ENCODE measurements at places on chromosomes 6 and 20.

- DNase-seq, result no peak
Observed at GRCh38 chr6:29500594-29500993, 12.8 kb upstream of the MAS1L start.

- DNase-seq, result no peak
Observed at GRCh38 chr6:36929607-36930006, 24.9 kb upstream of the PI16 start.

DNA sequence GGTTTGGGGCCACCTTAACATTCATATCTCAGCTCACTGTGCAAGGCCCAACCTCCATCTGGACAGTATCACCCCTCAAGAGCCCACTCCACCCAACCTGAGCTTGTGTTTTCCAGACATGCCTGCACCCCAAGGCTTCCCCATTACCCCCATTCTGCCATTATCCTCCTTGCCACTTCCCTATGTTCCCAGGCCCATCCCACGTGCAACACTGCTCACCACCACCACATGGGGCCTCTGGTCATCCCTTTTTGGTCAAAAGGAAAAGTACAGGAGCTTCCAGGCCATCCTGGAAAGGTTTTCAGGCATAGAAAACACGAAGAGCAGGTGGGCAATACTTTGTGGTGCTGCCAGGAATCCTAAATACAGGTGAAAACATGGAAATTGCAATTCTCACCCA lies 140.3 kb downstream of the SYNDIG1 start:
- no peak for DNase-seq

GRCh38 chr20:49448917-49449316 lies 33.6 kb downstream of the KCNB1 start:
- no peak for DNase-seq

GRCh38 chr20:58942549-58942948 lies 38.5 kb upstream of the NELFCD start:
- no peak for DNase-seq

- no peak for DNase-seq
Observed at GRCh38 chr6:159904497-159904911, 13.7 kb downstream of the MAS1 start.

- DNase-seq, result no peak
Observed at GRCh38 chr6:36578431-36578830, 15.7 kb upstream of the SRSF3 start.

GRCh38 chr20:40502576-40502975 lies 186.5 kb downstream of the MAFB start:
- DNase-seq, result no peak

DNA sequence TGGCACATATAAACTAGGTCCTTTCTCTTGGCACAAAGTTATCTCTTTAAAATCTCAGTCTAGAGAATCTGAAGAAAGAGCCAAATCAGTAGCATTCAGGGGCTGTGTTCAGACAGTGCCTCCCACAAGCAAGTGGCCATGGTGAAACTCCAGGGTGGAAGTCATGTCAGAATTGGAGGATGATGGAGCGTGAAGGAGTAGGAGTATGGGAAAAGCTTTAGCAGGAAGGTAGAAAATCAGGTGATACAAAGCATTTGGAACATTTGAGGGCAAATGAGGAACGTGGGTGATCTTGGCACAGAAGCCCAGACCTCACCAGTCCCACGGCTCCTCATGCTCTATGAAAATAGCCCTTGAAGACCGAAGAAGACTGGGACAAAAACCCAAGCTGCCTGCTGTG lies 2.8 kb upstream of the HLA-DQB1 start:
- no peak for DNase-seq

- DNase-seq, result no peak
Observed at GRCh38 chr6:128438393-128438792, 82.0 kb downstream of the PTPRK start.

GRCh38 chr20:43533060-43533459 lies 25.6 kb downstream of the L3MBTL1 start:
- DNase-seq, result no peak

DNA sequence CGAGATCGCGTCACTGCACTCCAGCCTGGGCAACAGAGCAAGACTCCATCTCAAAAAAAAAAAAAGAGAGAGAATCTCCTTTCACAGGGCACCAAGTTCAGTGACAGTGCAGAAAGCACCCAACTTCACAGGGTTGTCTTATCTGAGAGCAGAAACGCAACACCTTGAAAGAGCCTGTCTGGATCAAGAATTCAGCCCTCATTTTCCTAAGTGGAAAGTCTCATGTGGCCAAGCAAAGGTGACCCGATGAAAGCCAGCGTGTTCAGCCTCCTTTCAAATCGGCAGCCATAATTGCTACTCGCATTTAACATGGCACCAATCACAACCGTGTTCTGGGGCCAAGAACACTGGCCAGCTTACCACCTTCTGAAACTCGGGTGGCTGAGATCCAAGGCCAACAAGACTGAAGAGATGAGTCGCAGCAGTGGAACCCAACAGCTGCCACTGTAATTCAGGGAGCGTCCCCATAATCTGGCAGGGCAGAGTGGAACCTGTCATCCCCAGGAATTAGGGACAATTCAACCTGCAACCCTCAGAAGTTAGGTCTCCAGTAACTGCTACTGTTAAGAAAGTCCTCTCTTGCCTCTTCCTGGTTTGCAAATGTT lies 536.7 kb upstream of the JARID2 start:
- DNase-seq, result no peak

- DNase-seq, result no peak
Observed at GRCh38 chr6:165835410-165835851, 172.4 kb upstream of the PDE10A start.

GRCh38 chr6:85004361-85004995 lies 240.1 kb upstream of the TBX18 start:
- no peak for DNase-seq

- no peak for DNase-seq
Observed at GRCh38 chr20:20060234-20060998, 8.1 kb downstream of the CFAP61 start.

- no peak for DNase-seq
Observed at GRCh38 chr20:56423211-56423610, 11.2 kb downstream of the CASS4 start.

GRCh38 chr6:166678426-166678825 lies 51.4 kb upstream of the RPS6KA2 start:
- DNase-seq, result no peak

DNA sequence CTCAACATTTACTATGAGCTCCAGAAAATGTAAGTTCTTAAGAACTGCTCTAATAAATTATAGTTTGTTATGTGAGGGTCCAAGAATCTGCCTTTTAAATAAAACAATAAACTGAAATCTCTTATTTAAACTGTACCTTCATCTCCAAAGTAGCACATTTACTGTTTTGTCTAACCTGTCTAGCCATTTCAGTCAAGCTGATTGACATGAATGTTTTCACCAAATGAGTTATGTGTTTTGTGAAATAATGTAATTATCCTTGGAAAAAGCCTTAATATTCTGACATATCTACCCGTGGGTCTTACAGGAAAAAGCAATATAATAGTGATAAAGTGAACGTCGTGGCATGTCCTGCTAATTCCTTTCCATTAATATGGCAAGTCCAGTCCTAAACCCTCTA lies 57.8 kb downstream of the OPRM1 start:
- no peak for DNase-seq

GRCh38 chr6:150627585-150628025 lies 27.9 kb downstream of the PLEKHG1 start:
- DNase-seq, result no peak

- DNase-seq, result no peak
Observed at GRCh38 chr6:2958776-2959175, 12.6 kb downstream of the SERPINB6 start.

DNA sequence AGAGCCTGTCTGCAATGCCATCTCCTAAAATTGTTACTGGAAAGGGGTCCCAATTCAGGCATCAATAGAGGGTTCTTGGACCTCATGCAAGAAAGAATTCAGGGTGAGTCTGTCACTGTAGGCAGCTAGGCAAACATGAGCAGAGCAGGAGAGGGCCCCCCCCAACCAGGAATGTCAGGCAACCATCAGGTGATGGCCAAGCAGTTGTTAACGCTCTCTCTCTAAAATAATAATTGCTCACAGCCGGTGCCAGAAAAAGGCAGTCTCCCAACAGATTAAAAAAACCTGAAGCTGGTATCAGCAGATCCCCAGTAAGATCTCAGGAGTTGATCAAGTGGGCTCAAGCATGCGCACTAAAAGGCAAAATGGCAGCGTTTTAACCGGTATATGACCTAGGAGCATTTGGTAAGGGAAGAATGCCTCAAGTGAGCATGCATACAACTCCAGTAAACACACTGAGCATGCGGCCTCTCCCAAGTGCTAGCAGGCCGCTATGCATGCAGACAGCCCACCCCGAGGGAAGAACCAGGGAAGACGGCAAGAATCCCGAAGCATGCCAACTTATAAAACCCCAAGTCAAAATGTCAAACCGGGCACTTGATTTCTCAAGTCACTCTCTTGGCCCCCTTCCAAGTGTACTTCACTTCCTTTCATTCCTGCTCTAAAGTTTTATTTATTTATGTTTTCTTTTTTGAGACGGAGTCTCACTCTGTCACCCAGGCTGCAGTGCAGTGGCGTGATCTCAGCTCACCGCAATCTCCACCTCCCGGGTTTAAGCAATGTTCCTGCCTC lies 44.0 kb upstream of the RNGTT start:
- DNase-seq, result no peak

GRCh38 chr20:57738484-57738883 lies 28.7 kb upstream of the PMEPA1 start:
- DNase-seq, result no peak

DNA sequence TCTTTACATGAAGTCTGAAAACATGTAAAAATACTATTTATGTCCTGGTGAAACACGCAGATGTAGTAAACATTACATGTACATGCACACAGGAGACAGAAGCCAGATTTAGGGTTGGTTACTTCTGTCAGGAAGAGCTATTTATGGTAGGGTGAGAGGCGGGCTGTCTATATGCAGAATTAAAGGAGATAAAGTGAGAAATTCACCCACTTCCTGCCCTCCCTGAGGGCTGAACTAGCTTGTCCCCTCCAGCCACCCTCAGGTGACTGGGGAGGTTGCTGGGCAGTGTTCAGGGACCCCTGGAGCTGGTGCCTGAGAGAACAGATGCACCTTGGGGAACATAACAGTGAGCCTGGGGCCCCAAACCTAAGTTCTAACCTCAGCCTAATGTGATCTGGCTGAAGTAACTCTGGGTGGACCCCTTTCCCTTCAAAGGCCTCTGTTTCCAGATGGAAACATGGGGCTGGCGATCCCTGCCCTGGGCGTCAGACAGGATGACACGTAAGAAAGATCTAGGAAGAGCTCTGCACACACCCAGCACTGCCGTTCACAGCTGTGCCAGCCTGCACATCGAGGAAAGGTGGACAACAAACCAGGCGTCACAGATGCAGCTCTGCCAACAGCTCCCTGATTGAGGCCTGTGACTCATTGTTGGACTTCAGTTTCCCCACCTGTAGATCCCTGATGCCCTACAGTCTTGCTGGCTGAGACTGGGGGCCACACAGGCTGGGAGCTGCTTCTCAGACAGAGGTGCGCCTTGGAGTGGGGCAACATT lies 1.3 kb downstream of the PI16 start:
- DNase-seq, result no peak

GRCh38 chr6:81606965-81607381 lies 145.5 kb downstream of the TENT5A start:
- DNase-seq, result no peak
